ENCODE measurements at places on chromosomes 11 and 22.

- no peak for DNase-seq
Measured at GRCh38 chr11:110587972-110588371, 124.3 kb downstream of the ARHGAP20 start.

DNA sequence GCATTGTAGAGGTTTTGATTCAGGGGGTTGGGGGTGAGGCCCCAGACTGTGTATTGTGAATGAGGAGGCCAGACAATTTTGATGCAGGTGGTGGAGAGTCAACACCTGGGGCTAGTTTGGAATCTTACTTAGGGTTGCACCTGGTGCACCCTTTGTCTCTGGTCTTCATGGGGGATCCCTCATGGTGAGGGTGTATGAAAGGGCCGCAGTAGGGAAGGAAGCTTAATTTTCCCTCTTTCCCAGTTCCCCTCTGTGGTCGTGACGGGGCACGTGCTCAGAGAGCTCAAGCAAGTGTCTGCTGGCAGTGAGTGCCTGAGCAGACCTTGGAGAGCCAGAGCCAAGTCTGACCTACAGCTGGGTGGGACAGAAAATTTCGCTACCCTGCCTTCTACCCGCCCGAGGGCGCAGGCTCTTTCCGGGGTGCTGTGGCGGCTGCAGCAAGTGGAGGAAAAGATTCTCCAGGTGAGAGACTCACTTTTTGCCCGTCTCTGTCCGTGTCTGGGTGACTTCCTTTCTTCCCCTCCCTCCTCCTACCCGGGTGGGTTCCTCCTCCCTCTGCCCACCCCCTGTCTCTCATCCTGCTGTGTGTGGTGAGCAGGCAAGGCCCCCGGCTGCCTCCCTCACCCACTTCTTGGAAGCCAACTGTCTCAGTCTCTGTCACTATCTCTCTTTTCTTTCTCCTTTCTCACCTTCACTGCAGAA, 131.7 kb downstream of the MICAL2 start:
- no peak for DNase-seq

GRCh38 chr22:48370508-48371325, 1457.0 kb downstream of the BRD1 start:
- no peak for DNase-seq

DNA sequence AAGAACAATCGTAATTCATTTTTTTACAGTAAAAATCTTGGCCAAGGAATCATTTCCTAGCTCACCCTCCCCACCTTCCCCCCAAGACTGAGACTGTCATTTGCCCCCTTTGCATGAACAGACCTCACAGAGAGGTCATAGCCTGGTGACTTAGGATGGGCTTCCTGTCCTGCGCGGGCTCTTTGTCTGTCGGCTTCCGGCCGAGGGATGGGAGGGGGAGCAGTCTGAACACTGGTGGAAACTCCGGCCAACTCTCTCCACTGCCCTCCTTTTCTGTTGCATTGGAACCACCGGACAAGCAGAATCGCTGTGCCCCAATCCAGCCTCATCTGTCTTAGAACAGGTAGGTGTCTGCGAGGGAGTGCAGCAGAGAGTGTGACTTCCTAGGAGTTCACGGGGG, 41.7 kb downstream of the TEAD1 start:
- no peak for DNase-seq

GRCh38 chr11:125345421-125346178, 150.5 kb downstream of the FEZ1 start:
- DNase-seq: peak; percentile 86

GRCh38 chr11:111731821-111732220, 34.4 kb downstream of the PPP2R1B start:
- DNase-seq: no peak

GRCh38 chr11:73439002-73439843, 63.0 kb downstream of the RELT start:
- peak; percentile 53 for DNase-seq

DNA sequence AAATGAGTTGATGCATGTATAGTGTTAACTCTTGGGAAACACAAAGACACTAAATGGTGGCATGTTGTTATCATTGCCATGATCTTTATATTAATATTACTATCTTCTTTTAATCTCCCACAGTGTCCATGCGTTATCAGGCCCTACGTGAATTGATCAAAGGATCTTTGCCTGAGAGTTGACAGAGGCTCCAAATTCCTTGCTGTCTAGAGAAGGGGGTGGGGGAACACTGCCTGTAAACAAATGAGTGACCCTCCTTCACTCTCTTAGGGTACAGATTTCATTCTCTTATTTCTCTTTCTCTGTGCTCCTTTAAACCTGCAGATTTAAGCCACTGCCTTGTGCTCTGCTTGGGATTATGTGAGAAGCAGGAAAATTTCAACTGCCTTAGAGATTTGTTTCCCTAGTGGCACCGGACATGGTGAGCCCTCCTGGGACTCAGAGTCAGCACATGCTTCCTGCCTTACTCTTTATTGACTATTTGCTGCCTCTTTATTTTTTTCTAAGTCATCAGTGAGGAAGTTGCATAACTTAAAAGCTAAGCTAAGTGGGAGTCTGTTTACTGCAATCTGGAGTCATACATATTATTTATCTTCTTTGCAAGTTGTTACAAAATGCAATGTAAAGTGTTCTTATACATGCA, 122.9 kb downstream of the MAML2 start:
- no peak for DNase-seq

DNA sequence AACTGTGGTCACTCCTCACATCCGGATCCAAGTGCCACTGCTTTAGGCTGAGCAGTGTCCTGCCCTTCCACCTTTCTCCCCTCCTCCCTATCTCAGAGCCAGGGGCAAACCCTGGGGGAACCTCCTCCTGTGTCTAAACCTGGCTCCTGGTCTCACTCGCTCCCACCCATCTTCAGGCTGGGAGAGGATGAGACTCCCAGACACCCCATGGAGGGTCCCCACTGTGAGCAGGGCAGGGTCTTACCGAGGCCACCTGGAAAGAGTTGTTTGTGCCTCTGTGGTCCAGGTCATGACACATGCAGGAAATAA, 93.6 kb downstream of the PDE2A start:
- no peak for DNase-seq

GRCh38 chr11:76768088-76768908, 14.9 kb upstream of the TSKU start:
- peak; percentile 35 for DNase-seq

- DNase-seq: no peak
Measured at GRCh38 chr11:118154641-118155040, 2.0 kb upstream of the SCN4B start.

- DNase-seq: no peak
Measured at GRCh38 chr11:68978626-68978930, 2.2 kb downstream of the MRGPRD start.

DNA sequence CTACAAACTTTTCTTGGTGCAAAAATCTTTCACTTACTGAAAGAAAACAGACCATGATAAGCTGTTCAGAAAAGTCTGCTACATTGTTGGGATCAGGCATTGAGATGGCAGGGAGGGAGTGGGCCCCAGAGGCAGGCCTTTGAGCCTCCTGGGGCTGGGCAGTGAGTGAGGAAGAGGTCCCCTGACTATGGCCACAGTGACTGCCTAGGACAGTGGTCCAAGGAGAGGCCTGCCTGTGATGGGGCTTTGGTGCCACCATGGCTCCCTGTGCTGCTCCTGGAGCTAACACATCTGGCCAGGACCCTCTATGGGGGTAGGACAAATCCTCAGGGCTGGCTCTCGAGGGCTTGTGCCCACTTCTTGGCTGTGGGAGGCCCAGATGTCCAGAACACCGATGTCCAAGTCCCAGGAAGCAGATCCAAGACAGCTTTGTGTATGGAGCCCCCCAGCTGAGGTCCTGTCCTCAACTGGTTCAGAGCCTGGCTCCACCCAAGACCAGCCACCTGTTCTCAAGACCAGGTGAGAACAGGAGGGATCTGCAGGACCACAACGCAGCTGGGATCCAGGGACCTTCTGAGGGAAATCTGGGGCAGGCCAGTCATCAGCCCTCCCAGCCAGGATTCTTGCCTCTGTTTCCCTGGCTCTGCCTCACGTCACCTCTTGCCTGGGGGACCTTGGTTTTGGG, 36.9 kb downstream of the PPM1F start:
- no peak for DNase-seq

DNA sequence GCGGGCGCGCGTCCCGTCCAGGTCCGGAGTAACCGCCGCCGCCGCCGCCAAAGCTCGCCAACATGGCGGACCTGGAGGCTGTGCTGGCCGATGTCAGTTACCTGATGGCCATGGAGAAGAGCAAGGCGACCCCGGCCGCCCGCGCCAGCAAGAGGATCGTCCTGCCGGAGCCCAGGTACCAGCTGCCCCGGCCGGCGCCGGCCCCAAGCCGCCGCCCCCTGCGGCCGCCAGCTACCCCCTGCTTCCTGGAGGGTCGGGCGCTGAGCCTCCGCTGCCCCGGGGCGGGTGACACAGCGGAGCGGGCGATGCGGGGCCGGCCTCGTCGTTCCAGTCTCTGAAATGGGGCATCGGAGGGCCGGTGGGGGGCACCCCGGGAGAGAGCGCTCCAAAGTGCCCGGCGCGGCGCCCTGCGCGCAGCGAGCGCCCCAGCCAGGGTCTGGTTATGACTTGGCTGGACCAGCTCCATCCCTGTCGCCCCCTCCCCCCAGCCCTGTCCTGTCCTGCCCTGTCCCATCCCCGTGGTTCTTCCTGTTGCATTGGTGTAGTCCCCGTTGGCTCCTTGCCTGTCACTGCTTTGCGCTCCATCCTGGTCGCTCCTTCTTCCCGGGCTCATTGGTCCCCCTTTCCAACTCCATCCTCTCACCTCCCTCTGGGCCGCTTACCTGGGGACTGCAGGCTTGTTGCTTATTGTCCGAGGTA, 653 bp downstream of the GRK3 start:
- DNase-seq: peak; percentile 9

DNA sequence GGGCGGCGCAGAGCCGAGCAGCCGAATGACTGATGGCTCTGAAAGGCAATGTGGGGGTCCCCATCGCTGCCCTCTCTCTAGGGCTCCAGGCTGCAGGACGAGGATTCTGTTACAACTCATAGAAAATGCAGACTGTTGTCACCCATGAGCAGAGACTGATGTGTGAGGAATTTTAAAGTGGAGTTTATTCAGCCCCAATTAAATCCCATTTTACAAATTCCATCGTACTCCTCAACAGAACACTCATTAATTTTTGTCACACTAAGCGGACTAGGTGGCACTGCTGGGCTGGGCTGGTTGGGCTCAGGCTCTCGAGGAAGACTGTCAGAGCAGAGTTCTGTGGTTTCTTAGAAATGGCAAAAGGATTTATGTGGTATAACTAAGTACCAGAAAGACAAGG, 102.6 kb upstream of the SPON1 start:
- no peak for DNase-seq

GRCh38 chr11:121766166-121766565, 313.4 kb upstream of the SORL1-AS1 start:
- DNase-seq: no peak

DNA sequence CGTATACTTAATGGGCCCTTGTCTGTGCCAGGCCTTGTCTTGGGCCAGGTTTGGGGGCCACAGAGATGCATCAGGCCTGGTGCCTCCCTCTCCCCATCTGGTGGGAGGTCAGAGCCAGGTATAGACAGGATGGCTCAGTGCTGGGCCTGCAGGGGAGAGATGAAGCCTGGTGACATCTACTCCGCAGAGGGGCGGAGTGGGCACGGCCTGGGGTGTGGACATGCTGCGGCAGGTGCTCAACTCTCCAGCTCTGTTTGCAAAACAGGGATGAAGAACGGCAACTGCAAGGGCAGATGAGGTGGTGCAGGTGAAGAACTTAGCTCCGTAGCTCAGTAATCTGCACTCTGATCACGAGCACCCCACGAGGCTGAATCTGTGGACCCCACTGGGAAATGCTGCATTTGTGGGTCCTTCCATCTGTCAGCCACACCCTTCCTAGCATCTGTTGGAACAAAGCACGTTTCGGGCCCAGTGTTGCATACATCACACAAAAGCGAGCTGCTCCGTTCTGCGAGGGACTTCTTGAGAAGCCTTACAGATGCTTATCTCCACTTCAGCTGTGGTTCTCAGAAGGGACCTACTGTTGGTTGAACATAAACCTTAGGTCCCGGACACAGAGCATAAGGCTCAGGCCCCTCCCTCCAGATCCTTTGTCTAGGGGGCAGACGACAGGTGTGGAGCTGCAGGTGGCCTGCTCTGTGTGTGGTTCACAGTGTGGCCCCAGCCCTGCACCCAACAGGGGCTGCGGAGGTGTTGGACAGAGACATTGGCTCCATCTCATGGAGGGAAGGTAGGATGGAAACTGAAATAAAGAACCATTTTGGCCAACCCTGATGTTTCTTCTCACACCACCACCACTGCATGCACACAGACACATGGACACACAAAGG, 78.3 kb downstream of the LRRC32 start:
- DNase-seq: no peak

- peak; percentile 53 for DNase-seq
Measured at GRCh38 chr22:24175160-24175808, 6.0 kb upstream of the SUSD2 start.

- DNase-seq: peak; percentile 60
Measured at GRCh38 chr11:119520966-119521365, 98.0 kb upstream of the THY1 start.

DNA sequence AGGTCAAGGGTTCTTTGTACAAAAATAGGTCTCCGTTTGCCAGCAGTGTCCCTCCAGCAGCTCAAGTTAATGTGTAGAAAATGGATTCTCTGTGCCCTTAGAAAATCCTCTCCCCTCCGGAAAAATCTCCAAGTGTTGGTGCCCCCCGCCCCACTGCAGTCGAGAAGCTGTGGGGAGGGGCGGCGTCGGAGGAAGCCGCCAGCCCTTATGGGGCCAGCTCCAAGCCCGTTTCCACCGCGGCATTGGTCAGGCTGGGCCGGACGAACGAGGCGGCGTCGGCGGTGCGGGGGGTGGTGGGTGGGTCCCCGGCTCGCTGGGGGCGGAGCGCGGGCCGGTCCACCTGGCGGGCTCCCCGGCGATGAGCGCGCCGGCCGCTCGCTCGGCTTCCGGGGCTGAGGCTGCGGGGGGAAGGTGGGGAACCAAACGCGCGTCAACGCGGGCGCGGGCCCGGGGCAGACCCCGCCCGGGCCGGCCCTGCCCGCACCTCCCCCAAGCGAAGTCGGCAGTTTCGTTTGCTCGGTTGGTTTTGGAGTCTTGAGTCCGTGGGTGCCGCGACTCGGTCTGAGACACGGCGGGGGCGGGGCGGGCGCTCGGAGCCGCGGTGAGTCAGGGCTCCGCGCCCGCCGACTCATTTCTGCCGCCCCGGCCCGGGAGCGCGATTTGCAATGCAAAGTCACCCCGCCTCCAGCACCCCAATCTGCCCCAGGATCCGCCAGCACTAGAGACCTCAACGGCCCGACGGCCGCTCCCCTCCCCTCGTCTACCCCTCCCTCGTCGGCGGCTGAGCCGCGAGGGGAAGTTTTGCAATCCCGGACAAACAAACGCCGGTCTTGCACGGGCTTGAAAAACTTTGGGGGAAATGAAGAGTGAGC, 1.4 kb downstream of the ASCL2 start:
- DNase-seq: peak; percentile 38

Measured in head of caudate nucleus (tissue), 42 donors.